ENCODE measurements at places on chromosomes 7 and 10. TPM values are rescaled to one million over a fixed set of nuclear protein-coding genes. Genes with fewer than 3 reads are reported as not detected.

PTPRN2 gene
- 1.2 TPM for total RNA-seq

C10orf53 gene
- total RNA-seq: not detected

DNA sequence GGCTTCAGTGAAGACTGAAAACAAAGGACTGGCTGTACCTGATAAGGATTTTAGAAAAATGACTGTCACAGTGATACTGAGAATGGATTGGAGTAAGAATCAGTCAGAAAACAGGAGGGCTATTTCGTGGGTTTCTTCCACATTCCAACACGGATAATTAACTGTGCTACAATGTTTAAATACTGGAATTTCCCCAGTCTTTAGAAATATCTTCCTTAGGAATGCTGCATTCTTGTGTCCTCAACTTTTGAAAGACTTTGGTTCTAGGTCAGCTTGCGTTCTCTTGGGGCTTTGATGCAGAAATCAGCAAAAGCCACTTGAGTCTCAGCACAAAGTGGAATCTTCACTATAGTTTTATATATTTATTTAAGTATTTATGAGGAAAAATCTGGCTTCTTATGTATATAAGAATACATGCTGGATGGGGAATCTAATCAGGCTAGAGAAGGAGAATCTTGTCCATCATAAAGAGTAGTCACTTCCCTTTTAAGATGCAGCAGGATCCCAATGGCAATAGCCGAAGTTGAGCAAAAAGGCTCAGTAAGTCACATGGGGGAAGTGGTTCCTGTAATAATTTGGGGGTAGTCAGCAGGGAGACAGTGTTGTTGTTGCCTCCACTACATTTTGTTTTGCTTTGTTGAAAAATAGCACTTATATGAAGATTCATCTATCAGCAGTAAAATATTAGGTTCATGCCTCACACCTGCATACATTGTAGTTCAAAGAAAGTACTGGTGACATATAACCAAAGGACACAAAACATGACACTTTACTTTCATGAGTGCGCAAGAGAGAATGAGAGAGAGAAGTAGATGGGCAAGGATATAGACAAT lies 86.0 kb downstream of the CH25H start:
- no peaks in the 10 kb centered on the region for H3K36me3 ChIP-seq
- no peaks in the 10 kb centered on the region for H3K4me1 ChIP-seq
- H3K27ac ChIP-seq: no peak overlapping the region
- H3K4me3 ChIP-seq: no peak overlapping the region
- no peaks in the 10 kb centered on the region for H3K27me3 ChIP-seq

DNA sequence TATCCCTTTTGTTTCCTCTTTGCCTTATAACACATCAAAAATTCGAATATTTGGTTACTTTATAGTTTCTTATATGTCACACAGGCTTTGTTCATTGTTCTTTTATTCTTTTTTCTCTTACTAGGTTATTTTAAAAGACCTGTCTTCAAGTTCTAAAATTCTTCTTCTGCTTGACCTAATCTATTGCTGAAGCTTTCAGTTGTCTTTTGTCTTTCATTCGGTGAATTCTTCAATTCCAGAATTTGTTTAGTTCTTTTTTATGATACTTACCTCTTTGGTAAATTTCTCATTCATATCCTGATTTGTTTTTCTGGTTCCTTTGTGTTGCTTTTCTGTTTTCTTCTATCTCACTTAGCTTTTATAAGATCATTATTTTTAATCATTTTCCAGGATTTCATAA lies 188.4 kb downstream of the ZEB1 start:
- DNase-seq: no peak
- no peak overlapping the region for H3K27ac ChIP-seq
- no peak overlapping the region for H3K4me3 ChIP-seq
- H3K4me1 ChIP-seq: no peaks in the 10 kb centered on the region
- no peaks in the 10 kb centered on the region for H3K27me3 ChIP-seq

DNA sequence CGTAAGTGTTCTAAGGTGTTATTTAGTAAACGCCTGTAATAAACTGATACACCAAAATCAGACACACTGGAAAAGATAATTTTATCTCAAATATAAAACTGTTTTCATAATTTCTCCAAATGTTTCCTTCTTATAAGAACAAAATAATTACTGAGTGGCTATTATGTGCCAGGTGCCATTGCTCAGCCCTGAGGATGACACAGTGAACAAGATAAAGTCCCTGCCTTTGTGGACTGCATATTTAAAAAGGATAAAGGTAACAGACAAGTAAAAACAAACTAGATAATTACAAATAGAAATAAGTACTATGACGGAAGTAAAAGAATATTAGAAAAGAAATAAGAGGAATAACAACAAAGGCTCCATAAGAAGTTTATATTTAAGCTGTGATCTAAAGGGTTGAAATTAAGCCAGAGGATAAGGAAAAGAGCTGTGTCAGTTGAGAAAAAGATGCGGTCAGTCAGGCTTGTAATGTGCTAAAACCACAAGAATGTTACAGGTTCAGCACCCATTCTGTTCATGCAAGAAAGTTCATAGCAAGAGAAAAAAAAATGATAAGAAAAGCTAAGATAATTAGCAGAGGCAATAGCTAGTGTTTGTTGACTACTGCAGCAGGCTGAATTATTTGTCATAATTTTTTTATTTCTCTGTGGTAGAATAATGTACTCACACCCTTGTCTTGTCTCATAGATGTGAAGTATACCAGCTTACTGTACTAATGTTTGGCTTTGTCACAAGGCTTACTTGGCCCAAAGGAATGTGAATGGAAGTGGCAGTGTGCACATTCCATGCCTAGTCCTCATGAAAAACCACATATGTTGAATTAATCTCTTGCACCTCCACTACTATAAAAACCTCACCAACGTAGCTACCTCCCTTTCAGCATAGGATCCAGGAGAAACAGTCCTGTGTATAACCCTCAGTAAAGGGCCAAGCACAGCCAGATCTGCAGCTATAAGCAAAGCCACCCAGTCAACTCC lies 75.1 kb downstream of the CRPPA start:
- H3K36me3 ChIP-seq: no peaks in the 10 kb centered on the region
- no peaks in the 10 kb centered on the region for H3K4me1 ChIP-seq
- no peak for DNase-seq
- H3K27ac ChIP-seq: no peak overlapping the region
- H3K27me3 ChIP-seq: no peaks in the 10 kb centered on the region

DNA sequence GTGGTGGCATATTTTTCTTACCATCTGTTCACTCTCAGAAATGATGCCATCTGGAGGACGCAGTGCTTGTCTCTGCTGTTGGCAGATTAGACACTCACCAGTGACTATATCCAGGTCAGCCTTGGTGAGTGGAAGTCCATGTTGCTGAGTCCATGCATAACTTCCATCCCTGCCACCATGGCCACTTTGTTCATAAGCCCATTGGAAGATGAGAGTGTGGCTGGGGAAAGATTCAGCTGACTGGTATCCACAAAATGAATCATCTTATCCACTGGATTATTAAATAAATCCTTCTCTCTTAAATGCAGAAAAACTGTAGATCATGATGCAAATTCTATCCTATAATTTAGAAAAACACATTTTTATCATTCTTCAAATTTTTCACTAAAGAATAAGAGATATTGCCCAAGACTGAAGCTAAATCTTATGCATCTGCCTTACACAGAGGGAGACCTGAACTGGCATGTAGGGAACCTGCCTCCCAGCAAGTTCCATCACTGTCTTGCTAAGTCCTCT lies 726.9 kb downstream of the TNS3 start:
- H3K27me3 ChIP-seq: no peaks in the 10 kb centered on the region
- H3K4me3 ChIP-seq: no peak overlapping the region
- H3K4me1 ChIP-seq: no peaks in the 10 kb centered on the region
- H3K27ac ChIP-seq: no peak overlapping the region
- H3K36me3 ChIP-seq: no peaks in the 10 kb centered on the region
- no peak for DNase-seq

DNA sequence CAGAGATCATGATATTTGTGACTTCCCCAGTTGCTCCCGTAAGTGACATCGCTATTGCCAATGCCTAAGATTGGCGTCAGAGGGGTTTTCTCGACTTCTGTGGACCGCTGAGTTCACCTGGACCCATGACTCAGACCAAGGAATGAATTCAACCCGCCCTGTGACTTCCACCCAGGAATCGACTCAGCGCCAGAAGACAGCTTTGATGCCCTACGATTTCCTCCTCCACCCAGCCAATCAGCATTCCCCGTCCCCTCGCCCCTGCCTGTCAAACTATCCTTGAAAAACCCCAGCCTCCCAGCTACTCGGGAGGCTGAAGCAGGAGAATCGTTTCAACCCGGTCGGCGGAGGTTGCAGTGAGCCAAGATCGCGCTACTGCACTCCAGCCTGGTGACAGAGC lies 58.3 kb downstream of the MICALL2 start:
- H3K27ac ChIP-seq: no peak overlapping the region
- DNase-seq: no peak
- H3K4me1 ChIP-seq: no peaks in the 10 kb centered on the region
- H3K4me3 ChIP-seq: no peak overlapping the region
- H3K27me3 ChIP-seq: no peaks in the 10 kb centered on the region

DNA sequence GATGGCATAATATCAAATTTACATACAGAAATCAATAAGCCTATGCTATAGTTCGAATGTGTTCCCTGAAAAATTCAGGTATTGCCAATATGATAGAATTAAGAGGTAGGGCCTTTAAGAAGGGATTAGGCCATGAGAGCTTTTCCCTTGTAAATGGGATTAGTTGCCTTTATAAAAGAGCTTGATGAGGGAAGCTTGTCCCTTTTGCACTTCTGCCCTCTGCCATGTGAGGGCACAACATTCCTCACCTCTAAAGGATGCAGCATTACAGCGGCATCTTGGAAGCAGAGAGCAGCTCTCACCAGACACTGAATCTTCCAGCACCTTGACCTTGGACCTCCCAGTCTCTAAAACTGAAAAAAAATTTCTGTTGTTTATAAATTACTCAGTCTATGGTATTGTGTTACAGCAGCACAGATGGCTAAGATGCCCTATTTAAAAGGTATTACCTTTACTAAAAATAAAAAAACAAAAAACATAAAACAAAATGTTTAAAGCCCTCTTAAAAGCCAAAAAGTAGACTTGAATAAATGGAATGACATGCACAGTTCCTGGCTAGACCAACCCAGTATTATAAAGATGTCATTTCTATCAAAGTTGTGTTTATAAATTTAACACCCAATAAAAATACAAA lies 909.6 kb downstream of the REEP3 start:
- no peak for DNase-seq
- no peak overlapping the region for H3K27ac ChIP-seq
- no peaks in the 10 kb centered on the region for H3K4me1 ChIP-seq
- H3K36me3 ChIP-seq: no peaks in the 10 kb centered on the region

DNA sequence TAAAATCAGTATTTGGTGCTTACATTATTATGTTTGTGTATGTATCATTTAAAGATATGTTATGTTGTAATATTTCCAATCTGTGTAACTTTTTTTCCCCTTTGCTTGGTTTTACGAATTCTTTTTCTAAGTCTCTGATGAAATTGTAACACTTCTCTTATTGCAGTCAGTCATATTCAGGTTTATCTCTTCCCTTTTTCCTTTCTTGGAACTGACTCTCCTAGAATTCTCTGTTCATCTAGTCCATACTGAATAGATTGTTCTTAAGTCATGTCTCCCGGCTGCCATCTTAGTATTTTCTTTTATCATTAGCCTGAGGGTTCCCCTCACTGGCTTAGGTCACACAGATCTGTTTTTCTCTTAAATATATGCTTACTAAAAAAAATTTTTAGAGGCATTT lies 44.6 kb downstream of the PHTF2 start:
- H3K27ac ChIP-seq: no peak overlapping the region
- H3K36me3 ChIP-seq: no peaks in the 10 kb centered on the region
- no peak overlapping the region for H3K4me3 ChIP-seq
- H3K4me1 ChIP-seq: no peaks in the 10 kb centered on the region

DNA sequence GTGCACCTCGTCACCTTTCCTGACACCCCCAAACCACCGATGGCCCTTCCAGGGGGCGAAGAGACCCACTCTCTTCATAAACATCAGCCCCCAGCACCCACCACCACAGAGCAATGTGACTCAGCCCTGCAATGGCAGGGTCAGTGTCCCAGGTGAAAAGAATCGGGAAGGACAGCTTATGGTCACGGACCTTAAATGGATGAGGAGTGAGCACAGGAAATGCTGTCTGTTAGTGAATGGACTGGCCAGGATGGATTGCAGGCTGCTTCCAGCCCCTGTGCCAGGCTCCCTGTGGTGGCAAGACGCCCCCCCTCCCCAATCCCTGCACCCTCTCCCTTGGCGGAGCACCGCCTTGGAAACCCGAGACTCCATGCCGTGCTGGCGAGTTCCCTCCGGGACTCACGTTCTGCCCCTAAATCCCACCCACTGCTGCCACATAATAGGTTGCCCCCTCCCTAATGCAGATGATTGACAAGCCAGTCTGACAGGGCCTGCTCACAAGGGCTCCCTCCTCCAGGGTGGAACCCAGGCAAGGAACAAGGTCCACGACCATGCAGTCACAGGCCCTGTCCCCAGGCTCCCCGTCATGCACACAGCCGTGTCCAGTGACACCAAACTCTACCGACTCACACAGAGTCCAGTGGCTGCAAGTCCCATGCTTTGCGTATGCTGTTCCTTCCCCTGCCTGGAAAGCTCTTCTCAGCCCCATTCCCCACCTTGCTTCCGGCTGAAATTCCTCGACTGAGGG lies 7.3 kb downstream of the ASB13 start:
- DNase-seq: no peak
- H3K4me1 ChIP-seq: no peaks in the 10 kb centered on the region
- H3K27ac ChIP-seq: no peak overlapping the region
- no peak overlapping the region for H3K4me3 ChIP-seq

DNA sequence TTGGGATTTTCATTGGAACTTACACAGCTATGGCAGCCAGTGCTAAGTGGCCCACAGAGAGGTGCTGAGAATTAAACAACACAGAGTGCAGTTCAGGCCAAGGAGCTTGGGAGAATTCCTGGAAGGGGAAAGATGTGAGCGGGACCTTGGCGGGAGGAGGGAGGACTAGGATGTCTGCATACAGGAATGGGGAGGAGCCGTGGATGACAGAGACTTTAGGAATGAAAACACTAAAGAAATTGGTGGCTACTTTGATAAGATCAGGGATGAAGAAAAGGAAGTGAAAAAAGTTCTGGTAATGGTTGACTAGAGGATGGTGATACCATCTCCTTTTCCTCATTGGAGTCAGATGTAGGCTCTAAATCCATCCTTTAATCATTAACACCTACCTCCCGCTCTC lies 234.2 kb upstream of the FZD8 start:
- H3K27me3 ChIP-seq: no peaks in the 10 kb centered on the region
- peaks cover 5% of the 10 kb centered on the region for H3K4me1 ChIP-seq
- no peak overlapping the region for H3K4me3 ChIP-seq
- no peak for DNase-seq
- H3K27ac ChIP-seq: no peak overlapping the region

All from uterus (tissue), 4 donors.